ENCODE measurements at places on chromosomes 3 and 15. TPM values are rescaled to one million over a fixed set of nuclear protein-coding genes. Genes with fewer than 3 reads are reported as not detected.

- no peak for DNase-seq
These were observed 9.5 kb downstream of the PCSK6 start for GRCh38 chr15:101479851-101480612.

- no peak for DNase-seq
These were observed 782.0 kb upstream of the ALCAM start for GRCh38 chr3:104584682-104585081.

DNA sequence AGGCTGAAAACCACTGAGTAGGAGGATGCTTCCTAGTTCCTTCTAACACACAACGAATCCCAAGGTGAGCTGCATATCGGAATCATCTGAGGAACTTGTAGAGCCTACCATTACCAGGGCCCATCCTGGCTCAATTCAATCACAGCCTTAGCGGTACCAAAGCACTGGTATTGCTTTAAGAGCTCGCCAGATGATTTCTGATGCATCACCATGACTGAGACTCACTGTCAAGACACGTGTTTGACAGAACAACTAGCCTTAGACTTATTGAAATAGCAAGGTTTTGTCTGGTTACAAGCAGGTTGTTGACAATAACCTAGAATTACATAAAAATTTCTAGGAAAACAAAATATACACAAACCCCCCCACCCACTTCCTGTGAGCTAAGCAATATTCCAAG lies 68.5 kb downstream of the CBLB start:
- DNase-seq: no peak

- no peak for DNase-seq
These were observed 265.9 kb downstream of the SHQ1 start for GRCh38 chr3:72582211-72582878.

DNA sequence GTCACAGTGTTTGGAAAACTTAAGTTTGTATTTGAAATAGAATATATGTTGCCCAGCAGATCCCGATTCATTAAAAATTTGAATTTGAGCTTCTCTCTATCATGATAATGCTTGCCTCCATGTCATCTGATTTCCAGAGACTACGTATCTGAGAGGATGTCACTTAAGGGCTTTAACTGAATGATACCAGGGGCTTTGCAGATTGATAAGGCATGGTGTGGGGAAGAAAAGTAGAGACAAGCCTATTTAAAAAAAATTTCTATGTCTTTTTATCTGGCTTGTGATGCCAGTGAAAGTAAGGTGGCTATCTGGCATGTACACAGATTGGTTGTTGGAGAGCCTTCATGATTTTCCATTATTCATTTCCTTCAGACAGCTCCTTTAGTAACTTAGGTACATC lies 72.7 kb downstream of the UBE2E2 start:
- DNase-seq: no peak

GRCh38 chr15:95292785-95293450 lies 1037.6 kb upstream of the NR2F2 start:
- DNase-seq: no peak

DNA sequence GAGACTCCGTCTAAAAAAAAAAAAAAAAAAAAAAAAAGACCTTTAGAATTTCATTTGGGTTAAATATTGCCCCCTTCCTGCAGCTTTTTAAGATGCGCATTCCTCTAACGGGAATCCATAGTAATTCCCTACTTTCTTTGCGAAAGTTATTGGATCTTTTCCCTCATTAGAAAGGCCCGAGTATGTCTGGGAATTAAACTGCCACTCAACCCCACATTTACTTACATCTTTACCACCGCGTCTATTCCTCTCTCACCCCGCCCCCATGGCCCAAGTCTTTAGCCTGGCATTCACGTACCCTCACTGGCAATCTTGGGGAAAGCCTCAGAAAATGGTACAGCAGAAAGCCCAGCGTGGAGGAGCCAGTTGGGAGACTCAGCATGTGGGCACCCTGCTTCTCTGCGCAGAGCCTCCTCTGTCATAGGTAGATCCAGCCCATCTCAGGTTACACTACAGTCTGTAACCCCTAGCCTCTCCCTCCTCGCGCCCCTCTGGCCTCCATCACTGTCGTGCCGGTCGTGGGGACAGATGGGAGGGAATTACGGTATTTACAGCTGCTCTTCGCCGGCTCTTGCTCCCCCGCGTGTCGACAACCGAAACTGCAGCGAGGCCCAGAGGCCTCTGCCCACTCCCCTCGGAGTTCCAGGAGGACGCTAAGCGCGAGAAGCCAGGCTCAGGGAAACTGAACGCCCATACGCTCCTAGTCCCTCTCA lies 6.4 kb upstream of the ANKDD1A start:
- no peak for DNase-seq

GRCh38 chr3:32630266-32630665 lies 54.7 kb upstream of the CNOT10 start:
- no peak for DNase-seq

GRCh38 chr3:171736556-171736955 lies 73.7 kb downstream of the PLD1 start:
- DNase-seq: no peak

The AADAC gene
- total RNA-seq: not detected

The RASL12 gene
- total RNA-seq: not detected
